NCI-H446 treated with DMSO at 0.1 percent for 48 hours (cell line): ENCODE measurements at places on chromosomes 7 and 10.
A peak's percentile ranks its signal among the peaks of the same experiment; 100 is the strongest.

DNA sequence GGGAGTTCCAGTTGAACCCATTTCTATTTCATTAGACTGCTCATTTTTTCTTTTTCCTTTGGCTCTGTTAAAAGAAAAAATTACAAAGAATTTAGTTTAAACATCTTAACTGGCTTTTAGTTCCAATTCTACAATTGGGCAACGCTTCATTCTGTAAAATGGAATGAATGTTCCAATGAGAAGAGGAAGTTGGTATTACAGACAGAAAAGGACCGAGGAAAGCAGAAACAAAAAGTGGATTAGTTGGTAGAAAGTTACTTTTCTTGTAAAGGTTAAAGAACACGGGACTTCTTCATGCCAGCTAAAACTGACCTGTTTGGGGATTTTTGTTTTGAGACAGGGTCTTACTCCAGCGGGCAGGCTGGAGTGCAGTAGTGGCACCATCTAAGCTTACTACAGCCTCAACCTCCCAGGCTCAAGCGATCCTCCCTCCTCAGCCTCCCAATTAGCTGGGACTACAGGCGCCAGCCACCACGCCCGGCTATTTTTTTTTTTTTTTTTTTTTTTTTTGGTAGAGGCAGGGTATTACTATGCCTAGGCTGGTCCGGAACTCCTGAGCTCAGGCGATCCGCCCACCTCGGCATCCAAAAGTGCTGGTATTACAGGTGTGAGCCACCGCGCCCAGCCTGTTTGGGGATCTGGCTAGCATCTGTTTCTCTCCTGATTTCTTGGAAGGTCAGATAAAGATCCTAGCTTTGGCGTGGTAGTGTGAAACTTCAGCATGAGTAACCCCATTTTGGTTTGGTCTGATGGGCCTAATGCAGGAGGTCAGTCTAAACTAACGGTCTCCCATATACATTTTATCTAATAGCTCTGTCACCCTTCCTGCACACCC is 1.3 kb upstream of the VDAC2 start:
- no peak for DNase-seq

DNA sequence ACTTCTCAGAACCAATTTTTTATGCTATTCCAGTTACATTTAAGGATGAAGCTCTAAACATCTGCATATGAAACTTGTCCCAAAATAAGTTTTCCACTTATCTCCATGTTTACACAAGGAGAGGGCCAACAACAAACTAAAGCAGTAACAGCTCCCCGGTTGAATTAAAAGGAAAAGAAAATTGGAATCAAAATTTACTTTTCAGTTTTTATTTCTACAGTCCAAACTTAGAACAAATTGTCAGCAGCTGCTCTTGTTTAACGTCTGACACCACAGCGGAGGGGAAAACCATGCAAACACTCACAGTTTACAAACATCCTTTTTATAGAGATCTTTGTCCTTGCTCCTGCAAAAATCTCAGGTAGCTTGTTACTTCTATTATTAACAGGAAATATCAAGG is 101.3 kb downstream of the COL28A1 start:
- no peak for DNase-seq

DNA sequence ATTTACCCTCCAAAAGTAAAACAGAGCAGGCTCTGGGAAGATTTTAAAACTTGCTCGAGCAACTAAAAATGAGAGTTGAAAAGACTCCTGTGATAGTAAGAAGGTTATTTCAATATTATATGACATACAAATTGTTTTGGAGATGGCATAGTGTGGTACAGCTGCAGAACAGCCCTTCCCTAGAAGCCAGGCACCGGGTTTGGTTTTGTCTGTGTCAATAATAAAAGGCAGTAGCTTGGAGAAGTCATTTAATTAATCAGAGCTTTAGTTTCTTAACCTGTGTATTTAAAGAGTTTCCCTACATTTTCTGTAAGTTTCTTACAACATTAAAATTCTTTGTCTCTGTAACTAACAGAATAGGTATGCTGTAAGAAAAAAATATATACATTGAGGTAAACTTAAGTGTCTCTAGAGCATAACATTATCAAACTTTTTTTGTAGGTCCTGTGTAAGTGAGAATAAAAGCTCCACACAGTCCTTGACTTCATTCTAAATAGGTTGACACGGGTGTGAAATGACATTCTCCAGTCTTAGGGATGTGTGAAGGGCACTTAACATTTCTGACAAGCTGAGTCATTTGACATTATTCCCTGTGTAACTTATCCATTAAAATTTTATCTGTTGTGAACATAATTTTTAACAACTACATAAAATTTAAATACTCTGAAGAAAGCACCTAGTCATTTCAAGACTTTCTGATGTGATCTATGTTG is 425.0 kb upstream of the ETV1 start:
- DNase-seq: no peak

GRCh38 chr7:22093001-22093400 is 147.3 kb upstream of the CDCA7L start:
- DNase-seq: no peak

- no peak for DNase-seq
Measured at GRCh38 chr7:157271991-157272324, 64.8 kb upstream of the DNAJB6 start.

GRCh38 chr7:148058092-148058491 is 532.5 kb upstream of the C7orf33 start:
- DNase-seq: peak; percentile 63

DNA sequence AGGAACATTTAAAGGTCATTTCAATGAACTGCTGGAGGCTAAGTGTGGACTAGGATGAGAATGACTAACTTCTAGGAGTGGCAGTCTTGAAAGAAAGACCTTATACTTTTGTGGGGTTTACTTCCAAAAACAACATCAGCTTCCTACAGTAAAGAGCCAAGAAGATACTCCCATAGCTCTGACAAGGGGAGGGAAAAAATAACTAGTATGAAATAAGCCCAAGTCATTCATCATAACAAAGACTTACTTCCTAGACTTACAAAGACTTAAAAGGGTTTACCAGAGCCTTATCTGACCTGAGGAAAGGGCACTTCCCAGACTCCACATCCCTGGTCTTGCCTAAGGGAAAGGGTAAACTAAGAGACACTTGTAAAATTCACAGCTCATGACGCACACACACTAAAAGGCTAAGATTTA is 31.7 kb downstream of the ARHGAP12 start:
- no peak for DNase-seq

DNA sequence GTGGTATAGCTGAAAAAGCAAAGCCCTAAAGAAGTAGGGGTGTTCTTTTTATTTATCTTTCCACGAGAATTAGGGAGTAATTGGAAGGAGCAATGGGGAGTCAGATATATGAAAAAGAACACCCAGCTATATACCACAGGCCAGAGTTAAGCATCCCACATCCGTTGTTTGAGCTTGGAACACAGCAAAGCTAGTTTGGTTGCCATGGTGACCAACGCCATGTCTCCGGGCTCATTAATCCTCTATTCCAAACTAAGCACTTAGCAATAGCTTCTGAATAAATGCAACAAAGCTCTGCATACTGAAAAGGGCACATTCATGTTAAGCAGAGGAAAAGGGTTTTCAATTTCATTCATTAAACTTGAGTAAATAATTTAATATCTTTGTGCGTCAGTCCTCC is 23.5 kb downstream of the ASB4 start:
- DNase-seq: no peak

DNA sequence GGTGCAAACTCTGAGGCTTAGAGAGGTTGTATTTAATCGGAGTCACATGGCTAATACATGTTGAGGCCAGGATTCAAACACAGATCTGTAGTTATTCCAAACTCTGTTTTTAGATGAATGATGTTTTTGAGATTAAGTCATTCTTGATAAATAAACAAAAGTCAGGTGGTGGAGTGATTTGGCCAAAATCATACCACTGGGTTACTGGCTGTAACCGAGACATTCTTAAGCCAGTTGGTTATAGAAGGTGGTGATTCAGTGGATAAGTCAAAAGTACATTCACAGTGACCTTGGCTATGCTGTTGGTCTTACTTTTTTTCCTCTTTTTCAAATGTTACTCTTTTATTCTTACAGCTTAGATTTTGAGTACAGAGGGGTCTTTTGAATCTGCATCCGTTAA is 361.4 kb downstream of the KIF20B start:
- no peak for DNase-seq

DNA sequence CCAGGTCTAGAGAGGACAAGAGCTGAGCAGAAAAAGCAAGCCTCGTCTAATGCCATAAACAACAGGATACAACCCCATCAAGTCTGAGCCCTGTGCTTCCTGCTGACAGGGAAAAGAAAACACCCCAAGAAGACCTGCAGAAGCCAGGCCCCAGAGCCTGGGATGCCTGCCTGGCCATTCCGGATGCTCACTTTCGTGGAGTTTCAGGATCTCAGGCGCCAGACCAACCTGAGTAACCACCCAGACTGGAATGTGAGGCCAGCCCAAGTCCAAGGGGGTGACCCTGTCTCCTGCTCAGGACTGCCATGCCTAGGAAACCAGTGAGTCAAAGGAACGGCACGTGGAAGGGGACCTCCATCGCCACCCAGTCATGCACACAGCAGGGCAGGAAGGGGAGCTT is 74.3 kb downstream of the PLXNA4 start:
- no peak for DNase-seq

GRCh38 chr10:54194806-54195205 is 606.2 kb downstream of the PCDH15 start:
- DNase-seq: no peak

GRCh38 chr10:118596426-118597124 is 1.1 kb upstream of the PRLHR start:
- no peak for DNase-seq

DNA sequence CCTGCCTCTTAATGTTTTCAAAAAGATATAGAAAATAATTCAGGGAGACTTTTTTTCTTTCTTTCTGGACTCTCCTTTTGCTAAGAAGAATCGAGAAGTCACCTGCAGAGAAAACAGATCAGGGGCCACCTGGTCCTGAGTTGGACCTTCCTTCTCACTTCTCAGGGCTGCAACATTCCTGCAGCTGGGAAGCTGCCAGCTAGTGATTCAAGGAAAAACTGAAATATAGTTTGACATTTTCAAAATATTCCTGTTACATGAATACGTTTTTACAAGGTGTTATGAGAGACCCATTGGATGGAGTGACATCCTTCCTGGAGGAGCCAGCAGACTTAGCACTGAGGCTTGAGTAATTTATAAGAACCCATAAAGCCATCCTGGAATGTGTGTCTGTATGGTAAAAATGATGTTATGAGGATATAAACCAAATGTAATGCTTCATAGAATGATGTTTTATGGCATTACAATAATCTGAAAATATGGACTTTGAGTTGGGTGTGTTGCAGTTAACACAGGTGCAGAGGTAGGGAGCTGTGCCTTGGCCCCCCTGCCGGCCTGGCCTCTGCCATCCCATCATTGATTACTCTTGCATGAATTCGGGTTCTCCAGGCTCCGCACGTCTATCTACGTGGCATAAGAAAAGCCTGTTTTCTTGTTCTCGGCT is 149.7 kb downstream of the PAXIP1 start:
- DNase-seq: no peak

GRCh38 chr10:22531441-22531840 is 182.9 kb downstream of the PIP4K2A start:
- DNase-seq: no peak

GRCh38 chr7:79909176-79909575 is 225.5 kb upstream of the GNAI1 start:
- no peak for DNase-seq

DNA sequence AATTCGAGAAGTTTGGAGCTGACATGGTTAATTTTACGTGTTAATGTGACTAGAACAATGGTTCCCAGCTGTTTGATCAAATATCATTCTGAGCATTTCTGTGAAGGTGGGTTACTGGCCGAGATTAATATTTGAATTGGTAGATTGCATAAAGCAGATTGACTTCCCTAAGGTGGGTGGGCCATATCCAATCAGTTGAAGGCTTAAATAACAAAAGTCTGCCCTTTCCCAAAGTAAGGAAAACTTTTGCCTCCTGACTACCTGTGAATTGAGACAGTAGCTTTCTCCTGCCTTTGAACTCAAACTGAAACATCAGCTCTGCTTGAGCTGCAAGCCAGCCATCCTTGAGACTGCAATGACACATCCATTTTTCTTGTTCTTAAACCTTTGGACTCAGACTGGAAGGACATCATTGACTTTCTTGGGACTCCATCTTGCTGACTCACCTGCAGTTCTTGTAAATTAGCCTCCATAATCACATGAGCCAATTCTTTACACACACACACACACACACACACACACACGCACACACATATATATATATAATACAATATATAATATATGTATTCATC is 63.1 kb upstream of the LRRTM3 start:
- DNase-seq: no peak

DNA sequence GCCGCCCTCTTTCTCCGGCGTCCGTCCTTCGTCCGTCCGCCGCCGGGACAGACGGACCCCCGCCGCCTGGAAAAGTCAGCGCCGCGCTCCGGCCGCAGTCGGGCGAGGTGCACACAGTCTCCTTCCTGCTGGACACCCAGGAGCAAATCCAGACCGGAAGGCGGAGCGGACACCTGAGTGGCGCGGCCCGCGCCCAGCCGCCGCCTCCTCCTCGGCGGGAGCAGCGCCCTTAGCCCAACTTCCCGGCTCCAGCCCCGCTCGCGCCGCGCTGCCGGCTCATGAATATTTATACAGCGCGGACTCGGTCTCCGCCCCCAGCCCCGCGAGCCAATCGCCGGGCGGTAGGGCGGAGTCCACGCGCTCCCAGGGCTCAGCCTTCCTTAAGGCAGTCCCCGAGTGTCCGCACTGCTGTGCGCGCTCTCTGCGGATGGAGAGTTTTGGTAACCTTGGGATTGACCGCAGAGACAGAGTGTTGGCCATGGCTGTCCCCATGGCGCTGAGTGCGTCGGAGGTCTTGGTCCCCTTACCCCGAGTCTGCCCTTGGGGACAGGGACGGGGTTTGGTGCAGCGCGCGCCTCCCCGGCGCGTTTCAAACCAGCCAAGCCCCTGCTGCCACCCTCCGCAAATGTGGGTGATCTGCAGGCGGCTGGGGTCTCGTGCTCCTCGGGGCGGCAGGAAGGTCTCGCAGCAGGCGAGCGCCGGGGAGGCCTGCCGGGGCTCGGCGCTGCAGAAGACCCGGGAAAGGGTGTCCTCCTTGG is at the start of gene FZD8:
FZD8 (minus strand) TSS at position 262 of the 758 bp plus-strand sequence. CDS start 867 bp downstream, outside the sequence.
- DNase-seq: peak; percentile 79

DNA sequence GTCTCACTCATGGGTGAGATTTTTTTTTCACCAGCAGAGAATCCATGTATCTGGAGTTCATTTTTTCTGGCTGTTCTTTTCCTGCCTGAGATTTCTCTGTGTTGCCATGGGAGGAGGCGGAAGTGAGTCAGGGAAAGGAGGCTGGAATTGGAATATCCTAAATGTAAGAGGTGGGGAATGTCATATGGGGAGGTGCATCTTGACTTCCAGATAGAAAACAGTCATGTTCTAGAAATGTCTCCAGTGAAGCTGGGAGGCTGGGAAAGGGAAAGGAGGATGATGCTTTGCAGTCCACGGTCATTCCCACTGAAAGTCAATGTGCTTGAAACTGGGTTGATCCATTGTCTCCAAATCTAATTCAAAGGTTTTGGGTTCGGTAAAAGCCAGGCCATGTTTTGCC is 39.7 kb upstream of the HPS1 start:
- no peak for DNase-seq
